ENCODE measurements at places on chromosomes 2 and 18.

DNA sequence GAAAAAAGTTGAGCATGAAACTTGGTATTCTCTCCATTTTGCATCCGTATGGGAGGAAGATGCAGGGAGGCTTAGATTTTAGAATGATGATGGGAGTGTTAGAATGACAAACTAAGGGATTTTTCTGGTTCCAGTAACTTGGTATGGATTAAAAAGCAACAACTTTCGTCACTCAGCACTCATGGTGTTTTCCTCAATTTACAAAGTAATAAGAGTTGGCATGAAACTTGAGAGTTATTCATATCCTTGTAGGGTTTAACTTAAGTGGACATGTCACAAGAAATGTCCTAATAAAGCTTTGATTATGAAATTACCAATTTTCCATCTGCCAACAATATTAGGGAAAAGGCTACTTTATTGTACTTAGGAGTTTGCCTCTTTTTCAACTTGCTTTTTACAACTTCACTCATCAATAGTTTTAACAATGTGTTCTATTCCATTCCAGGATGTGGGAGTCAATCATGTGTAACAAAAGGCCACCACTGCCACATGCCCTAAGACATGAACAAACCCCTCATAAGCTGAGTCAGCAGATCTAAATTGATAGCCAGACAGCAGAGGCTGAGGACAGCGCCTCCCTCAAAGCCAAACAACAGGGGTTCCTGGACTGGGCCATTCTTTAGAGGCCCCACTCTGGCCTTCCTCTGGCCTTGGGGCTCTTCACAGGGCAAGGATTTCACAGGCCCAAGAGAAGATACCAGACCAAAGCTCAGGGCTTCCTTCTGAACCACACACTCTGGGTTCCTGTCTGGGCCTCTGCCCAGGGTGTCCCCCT is 265.8 kb downstream of the TNS1 start:
- DNase-seq = no peak

GRCh38 chr2:238636269-238637073 is 209.7 kb downstream of the ASB1 start:
- no peak for DNase-seq

DNA sequence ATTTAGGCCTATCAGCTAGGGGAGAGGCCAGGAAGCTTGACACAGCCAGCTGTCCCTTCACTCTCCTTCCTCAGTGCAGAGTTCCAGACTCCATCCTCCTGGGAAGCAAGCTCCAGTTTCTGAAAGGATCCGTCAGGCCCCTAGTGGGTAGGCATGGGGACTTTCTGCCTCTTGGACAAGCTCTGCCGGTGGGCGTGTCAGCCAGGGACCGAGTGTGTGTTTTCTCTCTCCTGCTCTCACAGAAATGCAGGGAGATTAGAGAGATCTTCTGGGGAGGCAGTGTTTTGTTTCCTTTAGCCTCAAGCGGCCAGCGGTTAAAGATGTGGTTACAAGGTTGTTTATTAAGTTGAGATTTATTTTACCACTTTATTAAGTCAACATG is 29.9 kb upstream of the OTOS start:
- DNase-seq = no peak

- DNase-seq = no peak
These were observed 82.2 kb downstream of the KLF7 start for GRCh38 chr2:207083361-207084110.

DNA sequence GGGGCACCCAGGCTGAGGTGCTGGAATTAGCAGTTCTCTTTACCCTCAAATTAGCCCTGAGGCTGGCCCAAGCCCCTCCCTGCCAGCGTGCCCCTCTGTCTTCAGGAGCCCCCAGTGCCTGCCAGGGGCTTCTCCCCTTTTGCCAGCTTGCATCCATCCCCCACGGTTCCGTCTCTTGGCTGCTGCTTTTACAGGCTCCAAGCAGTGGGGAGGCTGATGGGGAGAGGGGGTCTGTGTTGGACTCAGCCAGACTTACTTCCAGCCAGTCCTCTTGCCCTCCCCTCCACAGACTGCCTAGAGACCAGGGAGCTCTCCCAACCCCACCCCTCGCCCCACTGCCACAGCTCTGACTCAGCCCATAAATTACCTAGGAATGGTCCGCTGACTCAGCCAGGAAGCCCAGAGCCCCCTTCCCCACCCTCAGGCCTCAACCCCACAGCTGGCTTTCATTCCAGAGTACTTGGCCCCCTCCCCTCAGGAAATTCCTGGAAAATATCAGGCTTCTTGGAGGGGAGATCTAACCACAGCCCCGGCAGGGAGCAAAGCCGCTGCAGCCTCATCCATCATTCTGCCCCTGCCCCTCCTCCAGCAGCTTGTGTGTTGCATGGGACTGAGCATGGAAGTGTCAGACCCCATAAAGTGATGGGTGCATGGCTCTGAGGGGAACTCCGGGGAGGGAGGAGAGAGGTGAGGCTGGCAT is 184.6 kb downstream of the ZFP36L2 start:
- DNase-seq = no peak

DNA sequence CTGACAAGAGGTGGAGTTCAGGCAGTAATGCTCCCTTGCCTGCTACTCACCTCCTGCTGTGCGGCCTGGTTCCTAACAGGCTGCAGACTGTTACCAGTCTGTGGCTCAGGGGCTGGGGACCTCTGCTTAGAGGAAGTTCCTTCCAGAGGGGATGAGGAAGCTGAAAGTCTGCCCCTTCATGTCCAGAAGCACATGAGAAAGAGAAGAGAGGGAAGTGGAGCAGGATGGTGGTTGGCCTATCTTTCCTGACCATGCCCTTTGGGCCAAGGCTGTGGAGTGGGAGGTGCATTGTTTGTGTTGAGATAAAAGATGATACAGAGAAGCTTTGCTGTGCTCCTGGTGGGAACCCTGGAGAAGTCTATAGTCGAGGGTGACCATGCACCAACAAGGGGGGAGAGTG is 112.5 kb downstream of the LPIN1 start:
- DNase-seq = no peak

DNA sequence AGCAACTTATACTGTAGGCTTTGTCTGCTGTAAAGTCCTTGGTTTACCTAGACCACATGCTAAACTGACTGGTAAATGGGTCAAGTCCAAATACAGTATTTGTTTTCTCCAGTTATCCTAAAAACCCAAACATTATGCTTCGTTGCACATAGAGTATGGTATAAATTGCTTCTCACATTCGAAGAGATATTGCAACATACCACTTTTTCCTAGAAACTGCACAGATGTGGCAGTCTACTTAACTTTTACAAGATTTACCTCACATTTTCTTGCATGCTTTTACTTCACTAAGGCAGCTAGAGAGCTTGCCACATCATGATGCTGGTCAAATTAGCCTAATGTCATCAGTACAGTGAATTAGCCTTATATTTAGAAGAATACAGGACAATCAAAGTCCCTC is 66.0 kb upstream of the SCN7A start:
- DNase-seq = no peak

DNA sequence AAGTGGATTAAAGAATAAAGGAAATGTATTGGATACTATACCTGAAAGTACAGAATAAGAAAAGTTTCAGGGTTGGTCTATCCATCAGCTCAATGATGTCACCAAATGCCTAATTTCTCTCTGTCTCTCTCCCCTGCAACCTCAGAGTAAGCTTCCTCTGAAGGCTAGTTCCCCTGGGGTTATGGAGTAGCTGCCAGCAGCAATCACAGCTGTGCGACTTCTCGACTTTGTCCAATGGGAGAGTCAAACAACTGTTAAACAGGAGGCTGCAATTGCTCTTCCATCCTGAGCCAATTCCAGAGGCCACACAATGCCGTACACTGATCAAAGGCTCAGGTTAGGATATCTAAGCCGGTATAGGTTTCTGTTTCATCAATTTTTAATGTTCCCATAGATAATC is 95.3 kb upstream of the FANCL start:
- DNase-seq = no peak

GRCh38 chr2:205193836-205194228 is 488.5 kb upstream of the NRP2 start:
- DNase-seq = no peak

- no peak for DNase-seq
These were observed 35.0 kb downstream of the RTN4 start for GRCh38 chr2:55014962-55015939.

GRCh38 chr18:46338205-46338604 is 234.0 kb downstream of the HAUS1 start:
- DNase-seq = no peak

DNA sequence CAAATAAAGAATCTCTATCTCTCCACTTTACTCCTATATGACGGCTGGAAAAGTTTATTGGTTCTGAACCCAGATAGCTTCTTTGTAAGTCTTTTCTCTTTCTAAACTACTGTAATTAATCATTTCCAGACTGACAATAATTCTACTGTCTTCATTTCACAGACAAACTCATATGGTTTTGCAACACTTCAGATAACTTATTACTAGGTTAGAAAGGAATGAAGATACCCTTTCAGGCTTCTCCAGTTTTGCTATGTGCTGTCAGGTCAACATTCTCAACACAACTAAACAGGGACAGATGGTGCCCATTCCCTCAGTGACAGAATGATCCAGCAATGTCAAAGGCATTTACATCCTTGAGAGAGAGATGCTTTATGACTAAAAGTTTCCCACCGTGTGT is 198.5 kb upstream of the ITGA4 start:
- no peak for DNase-seq

DNA sequence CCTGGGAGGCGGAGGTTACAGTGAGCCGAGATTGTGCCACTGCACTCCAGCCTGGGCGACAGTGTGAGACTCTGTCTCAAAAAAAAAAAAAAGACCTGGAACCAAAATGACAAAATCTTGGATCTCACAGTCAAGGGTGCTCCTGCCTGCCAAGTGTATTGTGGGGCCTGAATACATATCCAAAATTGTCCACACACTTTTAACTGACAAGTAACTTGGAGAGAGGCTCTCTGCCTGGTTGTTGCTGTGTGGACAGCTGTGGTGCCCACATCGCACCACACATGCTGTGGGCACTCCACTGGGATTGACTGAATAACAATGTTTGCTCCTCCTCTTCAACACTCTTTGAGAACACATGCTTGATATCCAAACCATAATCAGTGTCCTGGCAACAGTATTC is 117.6 kb upstream of the REV1 start:
- no peak for DNase-seq

DNA sequence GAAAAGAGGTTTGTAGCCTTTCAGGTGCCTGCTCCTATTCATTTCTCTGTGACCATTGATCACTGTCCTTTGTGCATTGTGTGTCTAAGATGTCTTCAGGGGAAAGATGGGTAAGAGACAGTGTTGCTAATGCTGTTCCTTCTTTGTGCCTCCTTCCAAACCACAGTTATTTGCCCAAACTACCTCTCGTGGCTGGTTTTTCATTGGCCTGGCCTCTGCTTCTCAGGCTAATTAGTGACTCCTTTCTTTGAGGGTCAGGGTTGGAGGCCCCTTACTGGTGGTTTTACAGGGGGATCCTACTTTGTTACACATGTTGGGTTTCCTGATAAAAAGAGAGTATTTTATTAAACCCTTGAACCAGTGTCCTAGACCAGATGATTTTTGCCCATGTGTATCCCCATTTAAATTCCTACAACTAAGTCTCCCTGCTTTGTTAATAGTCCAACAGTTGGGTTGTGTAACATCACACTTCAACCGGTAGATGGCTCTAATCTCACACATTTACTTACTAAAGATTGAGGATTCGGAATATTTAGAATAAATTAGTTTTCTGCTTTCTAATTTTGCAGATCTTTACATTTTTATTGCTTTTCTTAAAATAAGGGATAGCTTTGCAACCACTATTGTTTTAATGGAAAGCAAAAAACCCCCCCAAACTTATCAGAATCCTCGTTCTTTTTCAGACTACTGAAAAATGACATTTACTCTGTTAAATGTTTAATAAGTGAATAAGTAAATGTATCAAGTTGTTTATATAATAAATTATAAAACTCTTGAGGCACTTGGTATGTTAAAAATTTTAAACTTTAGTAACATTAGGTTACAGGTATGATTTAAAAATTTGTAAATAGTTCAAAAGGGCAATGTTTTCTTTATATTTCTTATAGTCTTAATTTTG is 2.4 kb downstream of the MARS2 start:
- DNase-seq = no peak

DNA sequence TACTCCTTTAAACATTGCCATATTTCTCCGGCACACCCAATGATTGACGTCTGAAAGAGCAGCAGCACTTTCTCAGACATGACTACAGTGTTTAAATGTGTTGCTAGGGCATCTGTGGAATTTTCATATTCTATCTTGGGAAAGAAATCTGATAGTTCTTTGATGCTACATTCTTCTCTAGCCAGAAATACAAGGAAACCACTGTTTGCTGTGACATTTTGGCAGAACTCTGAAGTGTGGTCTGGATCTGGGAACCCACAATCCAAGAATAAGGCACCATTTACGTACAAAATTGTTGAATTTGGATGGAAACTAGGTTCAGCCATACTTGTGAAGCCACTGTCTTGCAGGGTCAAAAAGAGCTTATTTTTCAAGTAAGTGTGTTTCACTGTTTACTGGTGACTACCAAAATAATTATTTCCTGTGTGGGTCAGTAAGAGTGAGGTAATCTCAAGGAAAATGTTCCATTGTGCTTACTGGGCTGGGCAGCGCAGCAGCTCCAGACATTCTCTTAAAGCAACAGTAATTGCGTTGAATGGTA is 21.3 kb upstream of the CD28 start:
- no peak for DNase-seq

DNA sequence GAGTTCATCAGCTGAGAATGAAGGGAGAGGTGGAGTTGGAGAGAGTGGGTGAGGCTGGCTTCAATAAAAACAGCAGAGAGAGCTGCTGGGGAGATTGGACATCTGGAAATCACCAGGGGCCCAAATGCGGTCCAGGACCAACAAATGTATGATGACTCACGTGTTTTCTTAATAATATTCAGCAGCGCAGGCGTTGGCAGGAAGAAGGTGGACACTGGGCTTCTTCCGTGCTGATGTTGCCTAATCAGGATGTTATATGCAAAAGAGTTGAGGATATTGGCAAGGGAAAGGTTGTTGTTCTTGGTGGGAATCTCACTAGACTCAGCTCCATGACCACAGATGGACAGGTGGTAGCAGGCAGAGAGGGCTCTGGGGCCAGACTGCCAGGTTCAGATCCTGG is 12.8 kb upstream of the PLA2R1 start:
- DNase-seq = no peak

GRCh38 chr2:64737547-64737946 is 83.8 kb upstream of the SERTAD2 start:
- no peak for DNase-seq

- DNase-seq = no peak
These were observed 98.0 kb upstream of the EFEMP1 start for GRCh38 chr2:56021579-56021978.

GRCh38 chr2:3197308-3197707 is 180.3 kb downstream of the EIPR1 start:
- DNase-seq = no peak

DNA sequence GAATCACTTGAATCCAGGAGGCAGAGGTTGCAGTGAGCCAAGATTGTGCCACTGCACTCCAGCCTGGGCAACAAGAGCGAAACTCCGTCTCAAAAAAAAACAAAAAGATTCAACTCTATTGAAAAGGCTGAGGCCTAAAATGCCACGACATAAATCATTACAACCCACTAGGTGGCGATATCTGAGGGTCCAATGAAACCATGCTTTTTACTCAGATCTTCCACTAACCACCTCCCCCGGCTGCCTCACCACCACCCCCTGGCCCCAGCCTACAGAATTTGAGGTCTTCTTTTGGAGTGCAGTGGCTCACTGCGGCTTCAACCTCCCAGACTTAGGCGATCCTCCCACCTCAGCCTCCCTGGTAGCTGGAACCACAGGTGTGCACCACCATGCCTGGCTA is 57.5 kb downstream of the AP1S3 start:
- DNase-seq = no peak

All from activated CD4-positive, CD25-positive, alpha-beta regulatory T cell treated with anti-CD3 and anti-CD28 coated beads, Interleukin-2, amount 50 U/mL, for 72 hours (primary cell).